ENCODE measurements at places on chromosomes 3 and 15.

- DNase-seq, result no peak
Observed at GRCh38 chr3:103794656-103795055, 1359.8 kb downstream of the ZPLD1 start.

GRCh38 chr3:175108613-175109151 lies 249.5 kb downstream of the NAALADL2 start:
- DNase-seq, result no peak

DNA sequence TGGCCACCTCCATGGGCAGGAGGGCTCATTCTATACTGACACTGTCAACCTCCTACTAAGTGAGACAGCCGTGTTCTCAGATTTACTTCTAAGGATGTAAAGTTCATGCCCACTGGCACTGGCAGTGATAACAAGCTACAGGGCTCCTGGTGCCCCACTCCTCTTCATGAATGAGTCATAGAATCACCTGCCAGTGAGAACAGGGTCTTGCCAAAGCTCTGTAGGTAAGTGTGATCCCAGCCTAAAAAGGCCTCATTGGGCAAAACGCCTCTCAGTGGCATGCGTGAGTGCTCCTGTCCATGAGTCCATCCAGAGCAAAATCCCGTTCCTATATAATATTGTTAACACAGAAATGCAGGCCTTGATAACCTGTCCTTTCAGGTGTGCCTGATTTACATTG lies 17.4 kb downstream of the PXYLP1 start:
- no peak for DNase-seq

- peak; percentile 23 for DNase-seq
Observed at GRCh38 chr3:193665370-193665989, 72.5 kb downstream of the OPA1 start.

DNA sequence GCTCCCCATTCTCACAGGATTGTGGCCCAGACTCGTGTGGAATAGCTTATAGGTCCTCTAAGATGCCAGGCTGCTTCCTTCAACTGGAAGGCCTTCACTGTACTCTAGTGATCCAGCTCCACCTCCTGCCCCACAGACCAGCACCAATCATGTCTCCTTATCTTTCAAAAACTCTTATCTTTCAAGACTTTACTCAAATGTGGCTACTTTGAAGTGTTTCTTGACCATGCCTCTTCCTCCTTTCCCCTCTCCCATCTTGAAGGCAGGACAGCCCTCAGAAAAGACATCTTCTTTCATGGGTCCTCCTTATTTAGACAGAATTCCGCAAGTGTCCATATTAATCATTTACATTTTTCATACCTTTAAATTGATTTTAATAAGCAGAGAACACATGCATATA lies 142.3 kb downstream of the CHST2 start:
- DNase-seq, result no peak

Measured in Caki2 (cell line).